Heart left ventricle (tissue), 16 donors: ENCODE measurements at places on chromosomes 2 and 18.

DNA sequence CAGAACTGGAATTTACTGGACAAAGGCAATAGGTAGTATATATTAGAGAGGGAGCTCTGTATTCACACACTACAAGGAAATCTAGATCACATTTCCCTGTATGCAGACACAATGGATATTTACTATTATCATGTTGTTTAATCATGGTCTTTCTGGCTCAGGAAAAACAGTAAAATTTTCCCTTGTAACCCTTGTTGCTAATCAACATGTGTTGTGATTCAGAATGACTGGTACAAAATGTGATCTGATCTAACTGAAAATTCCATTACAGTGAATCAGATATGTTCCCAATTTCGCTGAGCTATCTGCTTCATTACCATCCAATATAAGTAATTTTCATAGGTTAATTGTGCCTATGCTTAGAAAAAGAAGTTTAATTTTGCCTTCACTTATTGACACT is 1109.7 kb downstream of the LRP1B start:
- no peak overlapping the region for H3K4me3 ChIP-seq
- no peak for DNase-seq
- H3K27me3 ChIP-seq: no peaks in the 10 kb centered on the region
- no peaks in the 10 kb centered on the region for H3K4me1 ChIP-seq

- no peak overlapping the region for H3K4me3 ChIP-seq
- no peaks in the 10 kb centered on the region for H3K27me3 ChIP-seq
Measured at GRCh38 chr18:77526962-77527361, 277.3 kb downstream of the GALR1 start.

- no peak for DNase-seq
- H3K36me3 ChIP-seq: no peaks in the 10 kb centered on the region
- H3K27me3 ChIP-seq: no peaks in the 10 kb centered on the region
- H3K4me1 ChIP-seq: no peaks in the 10 kb centered on the region
- no peak overlapping the region for H3K4me3 ChIP-seq
- H3K27ac ChIP-seq: no peak overlapping the region
Measured at GRCh38 chr2:133130548-133131246, 437.6 kb downstream of the NCKAP5 start.

DNA sequence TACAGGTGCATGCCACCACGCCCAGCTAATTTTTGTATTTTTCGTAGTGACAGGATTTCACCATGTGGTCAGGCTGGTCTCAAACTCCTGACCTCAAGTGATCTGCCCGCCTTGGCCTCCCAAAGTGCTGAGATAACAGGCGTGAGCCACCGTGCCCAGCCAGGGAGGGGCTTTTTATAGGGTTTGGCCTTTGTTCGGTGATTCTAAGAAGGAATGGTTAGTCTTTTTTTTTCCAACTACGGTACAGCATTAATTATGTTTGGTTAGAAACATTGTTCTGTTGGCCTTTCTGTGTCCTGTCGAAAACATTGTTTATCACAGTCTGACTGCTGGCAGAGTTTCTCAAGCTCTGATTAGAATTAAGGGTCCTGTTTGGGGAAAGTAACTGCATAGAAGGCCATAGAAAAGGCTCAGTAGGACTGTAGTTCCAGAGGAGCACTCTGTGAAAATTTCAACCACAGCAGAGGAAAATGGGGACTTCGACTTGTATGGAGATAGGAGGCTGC is 19.3 kb upstream of the SMCHD1 start:
- H3K4me3 ChIP-seq: peak overlapping the region; percentile 9
- H3K27me3 ChIP-seq: no peaks in the 10 kb centered on the region
- peaks cover 18% of the 10 kb centered on the region for H3K4me1 ChIP-seq
- H3K36me3 ChIP-seq: no peaks in the 10 kb centered on the region

- no peaks in the 10 kb centered on the region for H3K36me3 ChIP-seq
- H3K4me3 ChIP-seq: peak overlapping the region; percentile 66
- H3K27ac ChIP-seq: peak overlapping the region; percentile 95
Measured at GRCh38 chr18:9709304-9709877, 1.3 kb downstream of the RAB31 start.

GRCh38 chr2:169298007-169298406 is 64.3 kb downstream of the LRP2 start:
- H3K4me3 ChIP-seq: no peak overlapping the region
- no peak for DNase-seq
- no peak overlapping the region for H3K27ac ChIP-seq
- H3K36me3 ChIP-seq: no peaks in the 10 kb centered on the region

- H3K27me3 ChIP-seq: no peaks in the 10 kb centered on the region
- DNase-seq: no peak
- no peak overlapping the region for H3K4me3 ChIP-seq
- no peaks in the 10 kb centered on the region for H3K4me1 ChIP-seq
- no peaks in the 10 kb centered on the region for H3K36me3 ChIP-seq
Measured at GRCh38 chr18:6423289-6423688, 8.6 kb upstream of the L3MBTL4 start.

DNA sequence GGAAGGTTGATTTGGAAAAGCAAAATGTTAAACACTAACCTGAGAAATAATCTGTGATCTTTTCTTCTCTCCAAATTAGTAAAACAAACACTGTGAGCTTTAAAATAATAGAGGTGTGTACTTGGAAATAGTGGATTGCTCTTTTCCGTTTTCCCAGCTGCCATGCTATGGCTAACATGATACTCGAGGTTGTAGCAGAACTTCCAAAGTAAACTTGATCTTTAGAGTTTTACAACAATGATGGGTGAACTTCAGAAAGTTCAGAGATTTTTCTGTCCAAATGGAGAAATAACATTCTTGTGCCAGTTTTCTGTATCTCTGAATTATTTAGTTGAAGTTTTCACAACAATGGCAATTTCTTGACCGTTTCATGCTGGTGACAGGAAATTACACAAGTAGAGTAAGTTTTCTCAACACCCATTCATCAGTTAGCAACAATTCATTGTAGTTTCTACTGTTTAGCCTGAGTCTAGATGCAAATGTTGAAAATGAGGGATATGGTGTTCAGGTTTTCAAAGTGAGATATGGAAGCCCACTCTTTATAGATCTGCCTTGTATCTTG is 135.3 kb upstream of the CTAGE1 start:
- DNase-seq: no peak
- H3K36me3 ChIP-seq: no peaks in the 10 kb centered on the region
- H3K27ac ChIP-seq: no peak overlapping the region
- no peaks in the 10 kb centered on the region for H3K27me3 ChIP-seq
- no peak overlapping the region for H3K4me3 ChIP-seq

- no peak overlapping the region for H3K4me3 ChIP-seq
- H3K36me3 ChIP-seq: no peaks in the 10 kb centered on the region
- H3K27me3 ChIP-seq: no peaks in the 10 kb centered on the region
Measured at GRCh38 chr2:189534854-189535832, 45.4 kb downstream of the SLC40A1 start.

- no peaks in the 10 kb centered on the region for H3K36me3 ChIP-seq
- H3K4me3 ChIP-seq: no peak overlapping the region
- no peaks in the 10 kb centered on the region for H3K4me1 ChIP-seq
- no peaks in the 10 kb centered on the region for H3K27me3 ChIP-seq
- H3K27ac ChIP-seq: no peak overlapping the region
Measured at GRCh38 chr18:36075862-36076587, 8.7 kb upstream of the RPRD1A start.

DNA sequence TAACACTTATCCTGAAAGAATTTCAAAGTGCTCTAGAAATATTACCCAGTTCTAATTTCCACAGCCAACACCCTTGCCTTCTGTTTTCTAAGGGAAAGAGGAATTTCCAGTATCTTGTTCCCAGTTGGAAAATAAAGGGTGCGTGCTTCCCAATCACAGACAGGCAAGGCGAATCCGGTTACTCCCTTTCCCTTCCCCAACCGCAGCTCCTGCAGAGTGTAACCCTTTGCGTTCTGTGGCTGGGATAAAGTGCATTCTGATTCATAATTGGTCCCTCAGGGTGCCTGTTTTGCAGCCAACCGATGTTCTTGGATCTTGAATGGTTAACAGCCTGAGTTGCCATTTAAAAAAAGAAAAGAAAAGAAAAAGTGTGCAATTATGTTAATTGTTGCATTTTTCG is 40.6 kb upstream of the PGAP1 start:
- peak overlapping the region; percentile 5 for H3K27ac ChIP-seq
- no peaks in the 10 kb centered on the region for H3K27me3 ChIP-seq
- DNase-seq: no peak
- peak overlapping the region; percentile 25 for H3K4me3 ChIP-seq

GRCh38 chr18:77666613-77667012 is 417.0 kb downstream of the GALR1 start:
- H3K27ac ChIP-seq: no peak overlapping the region
- peaks cover 7% of the 10 kb centered on the region for H3K27me3 ChIP-seq
- H3K36me3 ChIP-seq: no peaks in the 10 kb centered on the region

DNA sequence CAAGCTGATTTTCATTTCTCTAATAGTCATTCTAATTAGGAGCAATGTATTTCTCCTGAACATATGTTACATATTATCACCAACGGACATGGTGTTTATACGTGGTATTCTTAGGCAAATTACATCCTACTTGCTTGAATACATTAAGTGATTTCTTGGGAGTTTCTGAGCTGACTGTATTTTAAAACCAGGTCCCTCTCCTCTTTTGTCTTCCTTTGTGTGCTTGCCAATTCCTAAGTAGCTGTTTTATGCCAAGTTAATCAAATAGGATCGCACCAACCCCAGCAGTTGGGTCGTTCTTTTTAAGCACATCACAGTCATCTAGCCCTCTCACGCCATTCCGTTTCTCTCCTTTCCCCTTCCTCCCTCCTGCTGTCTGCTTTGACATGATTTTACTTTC is 75.4 kb upstream of the MAP2 start:
- DNase-seq: no peak
- no peaks in the 10 kb centered on the region for H3K27me3 ChIP-seq
- no peaks in the 10 kb centered on the region for H3K36me3 ChIP-seq
- H3K4me1 ChIP-seq: no peaks in the 10 kb centered on the region
